NCI-H226 (cell line): ENCODE measurements at places on chromosomes 7 and 10.

DNA sequence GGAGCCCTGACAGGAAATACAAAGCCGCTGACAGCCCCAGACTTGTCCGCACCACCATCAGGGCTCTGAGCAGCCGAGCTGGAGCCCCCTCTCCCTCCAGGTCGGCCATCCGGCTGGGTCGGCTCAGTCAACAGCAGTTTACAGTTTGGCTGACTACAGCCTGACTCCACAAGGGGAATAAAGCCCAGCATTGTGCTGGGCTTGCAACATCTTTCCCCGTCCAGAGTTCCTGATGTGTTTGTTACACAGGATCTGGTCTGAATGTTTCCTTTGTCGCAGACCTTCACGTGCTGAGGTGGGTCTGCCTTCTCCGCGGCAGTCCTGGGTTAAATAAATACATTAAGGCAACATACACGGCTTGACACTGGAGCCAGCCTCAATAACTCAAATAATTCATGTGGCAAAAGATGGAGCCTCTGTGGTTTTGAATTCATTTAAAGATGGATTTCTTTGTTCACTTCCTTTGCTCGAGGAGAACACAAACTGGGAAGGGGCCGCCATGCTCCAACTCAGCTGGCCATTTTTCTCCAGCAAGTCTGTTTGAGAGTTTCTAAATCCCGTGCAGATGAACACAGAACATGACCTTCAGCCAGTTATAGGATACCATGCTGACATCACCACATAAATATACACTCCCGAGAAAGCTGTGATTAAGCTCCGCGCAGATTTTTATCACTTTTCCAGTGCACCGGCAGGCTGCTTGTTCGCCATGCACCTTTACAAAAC is 192.1 kb downstream of the WDR11 start:
- DNase-seq: no peak

DNA sequence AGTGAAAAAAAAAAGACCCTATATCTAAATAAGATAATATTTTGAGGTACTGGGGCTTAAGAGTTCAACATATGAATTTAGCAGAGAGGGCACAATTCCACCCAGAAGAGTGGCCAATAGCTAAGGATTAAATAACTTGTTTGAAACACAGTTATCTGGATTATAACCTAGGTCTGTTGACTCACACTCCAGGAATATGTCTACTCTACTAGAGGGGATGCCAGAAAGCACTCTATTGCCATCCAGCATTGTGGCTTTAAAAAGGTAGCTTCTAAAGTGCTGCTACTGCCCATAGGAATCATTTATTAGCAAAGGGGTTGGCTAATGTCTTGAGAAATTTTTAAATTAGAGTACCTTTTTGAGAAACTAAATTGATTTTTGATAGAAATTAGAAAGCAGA is 102.2 kb downstream of the PPP1R3A start:
- no peak for DNase-seq

DNA sequence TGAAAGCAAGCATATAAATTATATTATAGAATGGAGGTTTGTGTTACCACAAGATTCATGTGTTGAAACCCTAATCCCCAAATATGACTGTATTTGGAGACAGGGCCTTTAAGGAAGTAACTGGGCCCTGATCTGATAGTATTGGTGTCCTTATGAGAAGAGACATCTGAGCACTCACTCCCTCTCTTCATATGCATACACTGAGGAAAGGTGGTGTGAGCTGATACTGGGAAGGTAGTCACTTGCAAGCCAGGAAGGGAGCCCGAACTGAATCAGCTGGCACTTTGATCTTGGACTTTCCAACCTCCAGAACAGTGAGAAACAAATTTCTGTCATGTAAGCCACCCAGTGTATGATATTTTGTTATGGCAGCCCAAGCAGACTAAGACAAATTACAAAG is 66.9 kb upstream of the RHOBTB1 start:
- DNase-seq: no peak

DNA sequence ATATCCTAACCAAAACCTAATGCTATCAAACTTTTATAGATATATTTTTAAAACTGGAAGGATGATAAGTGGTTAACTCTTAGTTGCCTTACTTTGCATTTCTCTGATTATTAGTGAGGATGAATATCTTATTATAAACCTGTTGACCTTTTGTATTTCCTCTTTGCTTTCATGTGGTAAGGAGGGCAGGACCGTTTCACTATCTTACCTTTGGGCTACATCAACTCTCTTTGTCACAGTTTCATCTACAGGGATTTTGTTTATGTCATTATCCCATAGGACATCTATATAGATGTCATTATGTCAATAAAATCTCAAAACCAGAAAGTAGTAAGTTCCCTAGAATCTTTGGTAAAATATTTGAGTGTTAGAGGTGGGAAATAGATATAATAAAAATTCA is 219.3 kb downstream of the THSD7A start:
- DNase-seq: no peak

DNA sequence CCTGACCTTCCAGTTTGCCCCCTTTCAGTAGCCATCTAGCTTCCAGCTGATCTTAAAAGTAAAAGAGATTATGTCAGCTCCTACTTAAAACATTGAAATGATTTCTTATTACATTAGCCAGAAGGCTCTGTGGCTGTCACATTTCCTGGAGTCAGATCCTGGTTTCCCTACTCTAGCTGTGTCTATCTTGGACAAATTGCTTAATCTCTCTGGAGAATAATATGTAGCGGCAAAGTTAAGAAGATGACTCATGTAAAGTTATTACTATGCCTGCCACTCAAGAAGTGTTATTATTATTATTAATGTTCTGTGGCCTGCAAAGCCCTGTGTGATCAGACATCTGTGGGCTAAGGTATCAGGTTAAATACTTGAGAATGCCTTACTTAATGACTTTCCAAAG is 107.2 kb downstream of the RUNDC3B start:
- DNase-seq: peak; percentile 51

GRCh38 chr10:120666308-120666707 is 184.9 kb upstream of the WDR11 start:
- DNase-seq: no peak

- no peak for DNase-seq
These were observed 178.2 kb upstream of the PITRM1 start for GRCh38 chr10:3350617-3351258.

DNA sequence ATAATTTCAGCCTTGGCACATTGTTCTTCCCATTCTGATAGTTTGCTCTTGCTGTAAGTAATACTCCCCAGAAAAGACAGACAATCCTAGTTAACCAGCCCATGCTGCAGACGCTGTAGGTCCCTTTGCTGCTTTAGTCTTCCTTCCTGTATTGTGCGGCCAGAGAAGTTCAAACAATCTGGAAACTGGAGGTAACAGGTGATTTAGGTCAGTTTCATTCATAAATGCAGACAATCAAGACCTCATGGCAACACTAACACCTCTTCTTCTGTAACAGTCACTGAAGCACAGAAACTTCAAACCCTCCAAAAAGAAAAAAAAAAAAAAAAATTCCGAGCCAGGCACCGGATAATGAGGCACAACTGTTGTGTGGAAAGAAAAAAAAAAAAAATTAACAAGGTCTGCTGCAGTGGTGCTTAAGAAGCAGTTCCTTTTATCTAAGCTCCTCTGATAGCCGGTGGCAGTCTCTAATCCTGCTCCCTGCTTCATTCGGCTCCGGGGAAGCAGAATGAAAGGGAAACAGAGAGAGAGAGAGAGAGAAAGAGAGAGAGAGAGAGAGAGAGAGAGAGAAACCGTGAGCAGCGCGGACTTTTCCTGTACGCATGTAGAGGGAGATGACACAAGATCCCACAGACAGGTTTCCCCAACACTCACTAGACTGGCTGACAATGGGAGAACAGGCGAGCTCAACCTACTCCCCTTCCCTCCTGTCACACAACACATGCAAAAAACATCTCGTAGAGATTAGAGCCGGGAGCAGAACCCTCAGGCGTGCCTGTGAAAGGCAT is at the start of gene SEMA3A:
TSS of gene SEMA3A (minus strand) at position 306 of the 788 bp plus-strand sequence. CDS start at position 103, 203 bp downstream.
- DNase-seq: peak; percentile 66

DNA sequence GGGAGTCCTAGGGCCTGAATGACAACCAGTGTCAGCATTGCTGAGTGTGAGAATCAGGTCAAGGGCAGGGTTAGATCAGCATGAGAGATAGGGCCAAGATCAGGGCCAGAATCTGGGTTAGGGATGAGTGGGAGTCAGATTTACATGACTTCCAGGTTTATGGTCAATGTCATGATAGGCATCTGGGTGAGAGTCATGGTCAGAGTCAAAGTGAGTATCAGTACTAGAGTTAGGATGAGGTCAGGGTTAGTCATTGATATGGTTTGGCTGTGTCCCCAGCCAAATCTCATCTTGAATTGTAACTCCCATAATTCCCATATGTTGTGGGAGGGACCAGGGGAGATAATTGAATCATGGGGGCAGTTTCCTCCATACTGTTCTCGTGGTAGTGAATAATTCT is 12.3 kb downstream of the MRPS24 start:
- peak; percentile 38 for DNase-seq

DNA sequence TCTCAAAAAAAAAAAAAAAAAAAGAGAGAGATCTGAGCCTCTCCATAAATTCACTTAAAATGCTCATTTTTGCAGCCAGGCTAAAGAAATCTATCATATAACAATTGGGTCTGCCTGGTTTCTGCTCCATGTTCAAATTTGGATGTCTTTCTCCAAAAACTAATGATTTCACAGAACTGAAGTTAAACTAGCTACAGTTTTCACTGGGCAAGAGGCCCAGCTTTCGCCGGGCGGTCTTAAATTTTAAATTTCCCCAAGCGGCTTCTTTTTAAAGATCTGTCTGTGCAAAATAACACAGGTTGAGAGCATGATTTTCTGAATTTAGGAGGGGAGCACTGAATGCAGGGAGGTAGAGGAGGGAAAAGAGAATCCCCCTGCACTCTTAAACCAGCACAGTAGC is 603.4 kb downstream of the KCNMA1 start:
- no peak for DNase-seq

- DNase-seq: no peak
These were observed 24.6 kb downstream of the VSIR start for GRCh38 chr10:71748671-71749191.

DNA sequence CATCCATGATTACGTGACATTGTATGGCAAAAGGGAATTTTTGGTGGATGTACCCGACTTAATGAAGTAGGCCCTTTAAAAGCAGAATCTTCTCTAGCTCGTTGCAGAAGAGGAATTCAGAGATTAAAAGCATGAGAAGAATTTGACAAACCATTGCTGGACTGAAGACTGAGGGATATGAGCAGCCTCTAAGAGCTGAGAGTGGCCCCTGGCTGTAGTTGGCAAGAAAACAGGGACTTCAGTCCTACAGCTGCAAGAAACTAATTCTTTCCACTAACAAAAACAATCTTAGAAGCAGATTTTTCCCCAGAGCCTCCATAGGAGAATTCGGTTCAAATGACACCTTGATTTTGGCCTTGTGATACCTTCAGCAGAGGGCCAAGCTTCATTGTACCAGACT is 34.1 kb downstream of the MACC1 start:
- no peak for DNase-seq

GRCh38 chr10:2949948-2950354 is 117.4 kb upstream of the PFKP start:
- DNase-seq: no peak

GRCh38 chr10:70715853-70716795 is 43.8 kb downstream of the ADAMTS14 start:
- no peak for DNase-seq

- no peak for DNase-seq
These were observed 151.3 kb upstream of the FZD1 start for GRCh38 chr7:91112902-91113341.

- no peak for DNase-seq
These were observed 23.6 kb downstream of the FAM3C start for GRCh38 chr7:121372376-121373010.

DNA sequence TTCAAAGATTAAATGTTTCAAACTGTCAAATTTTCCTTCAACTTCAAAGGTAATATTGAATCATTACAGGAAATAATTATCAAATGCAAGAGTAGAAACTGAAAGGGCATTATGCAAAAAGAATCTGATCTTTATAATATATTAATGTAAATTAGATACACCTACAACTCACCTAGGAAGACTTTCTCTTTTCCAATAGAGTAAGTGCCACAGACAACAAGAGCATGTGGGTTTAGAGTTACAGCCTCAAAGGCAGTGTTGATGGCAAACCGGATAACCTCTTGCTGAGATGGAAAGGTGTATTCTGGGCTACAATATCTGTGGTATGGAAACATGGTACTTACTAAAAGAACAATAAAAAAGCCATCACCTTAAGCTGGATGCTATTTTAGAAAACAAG is 11.7 kb downstream of the DCLRE1A start:
- no peak for DNase-seq

DNA sequence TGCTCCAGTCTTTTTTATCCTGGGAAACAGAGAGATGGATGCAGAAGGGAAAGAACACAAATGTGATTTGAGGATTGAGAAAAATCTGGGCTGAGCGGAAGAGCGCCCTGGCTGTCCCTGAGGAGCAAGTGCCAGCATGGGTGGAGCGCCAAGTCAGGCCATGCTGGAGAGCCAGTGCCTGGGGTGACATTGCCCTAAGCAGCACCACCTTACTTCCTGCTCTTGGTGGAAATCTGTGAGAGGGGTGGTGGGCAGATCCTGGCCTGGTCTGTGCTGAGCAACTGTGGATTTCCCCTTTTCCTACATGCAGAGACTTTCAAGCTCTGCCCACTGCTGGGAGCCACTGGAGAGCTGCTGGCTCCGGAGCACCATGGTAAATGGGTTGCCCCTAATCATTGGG is 36.9 kb downstream of the DDIT4 start:
- peak; percentile 25 for DNase-seq

- DNase-seq: no peak
These were observed 539.4 kb upstream of the MGMT start for GRCh38 chr10:128927497-128928161.

GRCh38 chr7:85222522-85222921 is 35.7 kb upstream of the SEMA3D start:
- DNase-seq: peak; percentile 50

- DNase-seq: no peak
These were observed 176.2 kb downstream of the RTKN2 start for GRCh38 chr10:62092301-62093030.

- no peak for DNase-seq
These were observed 321.8 kb downstream of the DPP6 start for GRCh38 chr7:154373956-154374355.

- peak; percentile 45 for DNase-seq
These were observed 87.3 kb downstream of the CCSER2 start for GRCh38 chr10:84415539-84416244.

- DNase-seq: peak; percentile 24
These were observed 46.5 kb downstream of the PRR15 start for GRCh38 chr7:29610086-29610485.

DNA sequence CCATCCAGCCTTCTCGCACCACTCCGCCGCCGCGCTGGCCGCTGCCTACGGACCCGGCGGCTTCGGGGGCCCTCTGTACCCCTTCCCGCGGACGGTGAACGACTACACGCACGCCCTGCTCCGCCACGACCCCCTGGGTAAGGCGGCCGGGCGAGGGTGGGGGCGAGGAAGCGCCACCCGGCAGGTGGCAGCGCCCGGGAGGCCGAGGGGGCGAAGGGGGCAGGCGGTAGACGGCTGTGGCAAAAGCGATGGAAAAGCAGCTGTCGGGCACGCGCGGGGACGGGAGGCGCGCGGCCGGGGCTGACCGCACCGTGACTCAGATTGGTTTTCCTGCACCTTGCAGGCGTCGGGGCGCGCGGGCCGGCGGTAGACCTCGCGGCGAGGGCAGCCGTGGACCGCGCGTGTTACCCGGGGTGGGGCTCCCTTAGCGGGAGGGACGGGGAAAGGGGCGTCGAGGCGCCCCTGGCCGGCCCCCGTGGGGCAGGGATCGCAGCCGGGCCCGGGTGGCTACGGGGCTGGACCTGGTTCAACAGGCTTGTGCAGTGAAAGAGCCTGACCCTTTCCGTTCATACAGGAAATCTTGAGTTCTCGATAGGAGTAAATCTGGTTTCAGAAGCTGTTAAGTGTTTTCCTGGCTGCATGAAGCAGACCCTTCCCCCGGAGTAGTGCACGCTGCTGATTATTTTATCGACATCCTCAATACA is 608 bp downstream of the HHEX start:
- DNase-seq: no peak
